ENCODE measurements at places on chromosomes 1 and 21.

DNA sequence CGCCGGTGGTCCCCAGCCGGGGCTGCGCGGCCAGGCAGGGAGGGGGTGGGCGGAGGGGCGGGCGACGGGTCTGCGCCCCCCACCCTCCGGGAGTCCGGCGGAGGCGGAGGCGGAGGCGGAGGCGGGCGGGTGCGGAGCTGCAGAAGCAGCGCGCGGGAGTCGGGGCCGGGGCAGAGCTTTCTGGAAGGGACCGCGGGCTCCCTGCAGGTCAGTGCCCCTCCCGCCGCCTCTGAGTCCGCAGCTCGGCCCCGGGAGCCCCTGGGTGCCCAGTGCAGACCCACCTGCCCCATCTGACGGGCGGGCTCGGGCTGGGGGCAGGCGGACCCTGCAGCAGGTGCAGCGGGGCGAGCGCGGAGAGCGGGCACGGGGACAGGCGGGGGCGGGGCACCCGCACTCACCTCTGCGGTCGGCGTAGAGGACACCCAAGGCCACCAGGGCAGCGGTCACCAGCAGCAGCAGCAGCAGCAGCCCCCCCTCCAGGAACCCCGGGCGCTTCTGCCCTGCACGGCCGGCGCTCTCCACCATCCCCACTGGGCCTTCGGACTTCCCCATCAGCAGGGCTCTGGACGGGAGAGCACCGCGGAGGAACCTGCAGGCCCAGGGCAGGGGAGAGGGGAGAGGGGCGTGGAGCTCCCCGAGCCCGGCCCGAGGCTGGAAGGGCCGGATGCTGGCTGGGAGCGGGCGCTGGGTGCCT is 3.7 kb downstream of the MMEL1 start:
- no peak for DNase-seq

- DNase-seq, result no peak
These were observed 2.7 kb upstream of the ACTRT2 start for GRCh38 chr1:3018576-3018975.

DNA sequence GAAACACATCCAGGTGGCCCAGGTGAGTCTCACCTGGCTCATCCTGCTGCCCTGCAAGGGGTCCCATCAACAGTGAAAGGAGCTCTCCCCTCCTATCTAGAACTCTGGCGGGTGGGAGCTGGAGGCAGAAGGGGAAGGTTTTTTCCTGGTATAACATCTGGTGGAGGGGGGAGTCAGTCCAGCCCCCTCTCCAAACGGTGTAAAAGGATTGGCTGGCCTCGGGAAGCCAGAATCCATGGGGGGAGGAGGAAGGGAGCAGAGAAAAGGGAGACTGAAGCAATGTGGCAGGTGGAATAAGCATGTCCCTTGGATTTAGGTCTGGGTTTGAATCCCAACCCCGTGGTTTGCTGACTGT is 1.2 kb upstream of the CAMK2N1 start:
- DNase-seq, result no peak

DNA sequence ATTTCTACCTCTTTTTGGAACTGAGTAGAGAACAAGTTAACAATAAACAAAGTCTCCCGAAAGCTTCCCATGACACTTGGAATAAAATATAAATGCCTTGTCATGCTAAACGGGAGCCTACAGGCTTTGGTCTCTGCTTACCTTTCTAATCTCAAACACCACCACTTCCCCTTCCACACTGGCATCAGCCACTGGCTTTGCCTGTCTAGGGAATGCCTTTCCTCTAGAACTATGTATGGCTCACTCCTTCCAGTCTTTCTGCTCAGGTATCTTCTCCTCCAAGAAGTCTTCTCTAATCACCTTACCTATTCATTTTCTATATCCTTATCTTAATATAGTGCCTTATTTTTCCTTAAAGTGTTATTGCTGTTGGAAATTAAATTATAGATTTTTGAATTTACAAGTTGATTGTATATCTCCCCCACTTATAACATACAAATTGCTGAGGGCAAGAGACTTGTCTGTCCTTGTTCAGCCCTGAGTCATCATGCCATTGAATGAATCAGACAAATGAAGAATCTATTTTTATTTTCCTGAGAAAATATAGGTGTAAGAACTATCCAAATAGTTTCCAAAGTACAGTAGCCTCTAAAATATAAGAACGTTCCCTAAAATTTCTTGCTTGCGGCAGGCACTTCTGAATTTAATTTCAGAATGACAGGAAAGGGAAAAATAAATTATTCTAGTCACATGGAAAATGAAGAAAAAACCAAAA is 119.2 kb downstream of the TM2D1 start:
- DNase-seq, result no peak

- DNase-seq, result no peak
These were observed 21.2 kb downstream of the TP73 start for GRCh38 chr1:3673381-3674099.

GRCh38 chr1:157106813-157107189 is 7.2 kb upstream of the ETV3L start:
- no peak for DNase-seq

- no peak for DNase-seq
These were observed 198.9 kb downstream of the LRRC7 start for GRCh38 chr1:69766431-69767180.

DNA sequence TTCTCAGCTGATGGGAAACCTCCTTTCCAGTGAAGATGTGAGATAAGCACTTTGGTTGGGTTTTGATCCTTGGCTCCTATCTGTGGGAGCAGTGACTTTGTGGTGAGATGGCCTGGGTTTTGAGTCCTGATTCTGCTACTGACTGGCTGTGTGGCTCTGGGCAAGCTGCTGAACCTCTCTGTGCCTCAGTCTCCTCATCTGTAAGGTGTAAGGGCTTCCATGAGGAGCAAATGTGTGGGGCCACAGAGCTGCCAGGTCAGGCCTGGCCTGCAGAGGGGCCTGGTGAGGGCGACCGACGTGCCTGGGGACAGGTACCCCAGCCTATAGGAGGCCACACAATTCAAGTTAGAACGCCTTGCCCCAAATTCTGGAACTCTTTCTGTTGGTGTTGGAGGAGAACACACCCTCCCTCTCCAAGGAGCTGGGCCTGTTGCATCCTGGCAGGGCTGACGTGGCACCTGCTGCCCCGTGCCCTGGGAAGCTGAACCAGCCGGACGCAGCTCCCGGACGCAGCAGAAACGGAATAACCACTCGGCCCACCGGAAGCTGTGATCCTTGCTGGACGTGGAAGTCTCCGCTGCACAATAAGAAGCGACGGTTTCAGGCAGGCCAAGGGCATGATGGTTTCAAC is 62.7 kb downstream of the AGPAT3 start:
- no peak for DNase-seq

GRCh38 chr21:33135925-33136324 is 66.0 kb downstream of the OLIG1 start:
- no peak for DNase-seq

- DNase-seq, result no peak
These were observed 103.3 kb upstream of the KCND3 start for GRCh38 chr1:112092656-112093371.

Measured in MV-4-11 (cell line).